Epithelial cell of proximal tubule (primary cell): ENCODE measurements at places on chromosomes 2 and 18.
A peak's percentile ranks its signal among the peaks of the same experiment; 100 is the strongest.

DNA sequence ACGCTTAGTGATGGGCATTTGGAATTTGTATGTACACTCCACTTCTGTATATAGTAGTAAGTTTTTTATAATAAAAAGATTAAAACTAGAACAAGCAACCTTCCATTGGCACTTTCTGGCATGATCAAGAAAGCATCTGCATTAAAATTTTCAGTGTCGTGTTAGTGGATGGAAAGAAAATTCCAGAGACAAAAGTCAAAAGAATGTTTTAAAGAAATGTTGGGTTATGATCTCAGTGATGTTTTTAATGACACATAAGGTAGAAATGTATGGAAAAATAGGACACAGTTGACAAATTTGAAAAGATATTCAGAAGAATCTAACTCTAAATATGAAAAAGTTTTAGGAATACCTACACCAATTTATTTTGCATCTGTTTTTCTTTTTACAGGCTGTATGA lies 126.1 kb upstream of the FAM117B start:
- DNase-seq = no peak

DNA sequence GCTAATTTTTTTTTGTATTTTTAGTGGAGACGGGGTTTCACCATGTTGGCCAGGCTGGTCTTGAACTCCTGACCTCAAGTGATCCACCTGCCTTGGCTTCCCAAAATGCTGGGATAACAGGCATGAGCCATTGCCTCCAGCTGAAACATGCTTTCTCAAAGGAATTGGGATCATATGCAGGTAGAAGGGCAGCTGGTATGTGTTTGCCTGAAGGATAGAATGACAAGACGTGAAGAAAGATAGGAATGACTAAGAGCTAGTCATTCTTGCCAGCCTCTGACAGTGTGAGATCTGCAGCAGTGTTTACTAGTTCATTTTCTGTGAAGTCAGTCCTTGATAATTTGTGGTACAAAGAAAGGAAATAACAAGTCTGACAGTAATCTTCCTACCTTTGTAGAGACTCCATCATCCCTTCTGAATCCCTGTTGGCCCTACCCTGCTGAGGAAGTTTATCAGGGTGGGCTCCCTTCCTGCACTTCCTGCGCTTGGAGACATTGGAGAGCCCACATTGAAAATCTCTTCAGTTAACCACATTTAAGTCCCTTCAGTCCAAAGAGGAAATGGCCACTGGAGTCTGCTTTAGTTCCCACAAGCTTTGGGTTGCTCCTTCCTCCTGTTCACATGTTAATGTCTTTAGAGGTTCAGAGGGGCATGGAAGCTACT lies 14.7 kb downstream of the CFLAR start:
- DNase-seq = peak; percentile 70

GRCh38 chr2:64838817-64839216 lies 150.4 kb upstream of the SLC1A4 start:
- peak; percentile 82 for DNase-seq

- no peak for DNase-seq
Measured at GRCh38 chr18:6236258-6236657, 178.5 kb downstream of the L3MBTL4 start.

- no peak for DNase-seq
Measured at GRCh38 chr2:199471443-199472057, 13.8 kb upstream of the SATB2 start.

DNA sequence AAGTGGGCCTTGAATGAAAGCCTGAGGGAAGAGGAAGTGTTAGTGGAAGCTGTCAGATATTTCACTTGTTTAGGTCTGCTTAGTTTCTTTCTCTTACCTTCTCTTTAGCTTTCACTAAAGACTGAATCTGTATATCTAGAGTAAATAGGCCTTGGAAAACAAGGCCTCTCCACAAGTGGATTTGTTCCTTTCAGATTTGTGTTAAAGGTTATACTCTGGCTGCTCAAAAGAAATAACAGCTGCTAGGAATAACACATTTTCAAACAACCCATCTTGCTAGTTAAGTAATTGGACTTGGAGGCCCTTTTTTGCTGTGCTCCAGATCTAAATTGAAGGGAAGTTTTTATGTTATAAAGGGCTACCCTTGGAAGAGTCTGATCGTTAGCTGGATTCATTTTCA lies 236.3 kb downstream of the KIAA1328 start:
- DNase-seq = no peak

DNA sequence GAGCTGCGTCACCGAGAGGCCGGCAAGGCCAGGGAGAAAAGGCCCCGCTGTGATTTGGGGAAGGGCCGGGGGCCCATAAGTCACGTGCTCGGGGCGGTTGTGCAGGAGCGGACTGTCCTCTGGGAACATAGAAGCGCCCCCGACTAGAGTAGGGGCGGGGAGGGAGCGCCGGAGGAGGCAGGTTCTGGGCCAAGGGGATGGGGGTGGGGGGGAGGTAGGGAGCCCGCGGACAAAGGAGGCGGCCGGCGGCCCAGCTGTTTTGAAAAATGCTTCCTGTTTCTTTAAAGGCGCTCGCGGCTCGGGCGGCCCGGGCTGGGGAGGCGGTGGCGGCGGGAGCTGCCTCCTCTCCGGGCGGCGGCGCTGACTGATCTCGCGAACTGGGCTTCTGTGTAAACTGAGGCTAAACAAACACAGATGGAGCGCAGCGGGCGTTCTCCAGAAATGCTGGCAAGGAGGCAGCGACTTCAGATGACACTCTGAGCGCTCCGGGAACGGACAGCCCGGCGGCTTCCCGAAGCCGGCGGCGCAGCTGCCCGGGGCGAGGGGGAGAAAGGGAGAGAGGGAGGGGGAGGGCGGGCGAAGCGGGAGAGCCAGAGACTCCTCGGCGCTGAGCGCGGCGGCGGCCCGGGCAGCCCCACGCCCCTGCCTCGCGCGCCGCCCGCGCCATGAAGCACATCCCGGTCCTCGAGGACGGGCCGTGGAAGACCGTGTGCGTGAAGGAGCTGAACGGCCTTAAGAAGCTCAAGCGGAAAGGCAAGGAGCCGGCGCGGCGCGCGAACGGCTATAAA lies at the start of gene ATOH8:
Gene ATOH8 (plus strand): TSS at position 467 of the 788 bp plus-strand sequence. CDS start 199 bp downstream, at position 666.
- DNase-seq = no peak

DNA sequence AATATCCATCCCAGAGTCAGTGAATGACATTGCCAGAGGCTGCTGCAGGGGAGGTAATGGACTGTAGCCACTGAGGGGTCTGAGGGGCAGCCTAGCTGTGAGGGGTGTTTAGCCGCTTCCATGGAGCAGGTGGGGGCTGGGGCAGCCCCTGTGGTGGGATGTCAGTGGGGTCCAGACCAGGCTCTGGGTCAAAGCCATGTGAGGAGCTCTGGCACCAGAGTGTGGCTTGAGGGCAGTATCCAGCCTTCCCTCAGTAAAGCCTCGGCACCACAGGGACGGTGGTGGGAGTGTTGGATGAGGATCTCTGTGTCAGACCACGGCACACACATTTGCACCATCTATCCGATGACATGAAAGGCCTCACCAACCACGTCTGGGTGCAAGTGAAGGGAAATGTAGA lies 85.0 kb downstream of the INHBB start:
- no peak for DNase-seq

- DNase-seq = no peak
Measured at GRCh38 chr2:153163055-153163454, 315.5 kb downstream of the RPRM start.
